ENCODE measurements at places on chromosomes 7 and 10.

DNA sequence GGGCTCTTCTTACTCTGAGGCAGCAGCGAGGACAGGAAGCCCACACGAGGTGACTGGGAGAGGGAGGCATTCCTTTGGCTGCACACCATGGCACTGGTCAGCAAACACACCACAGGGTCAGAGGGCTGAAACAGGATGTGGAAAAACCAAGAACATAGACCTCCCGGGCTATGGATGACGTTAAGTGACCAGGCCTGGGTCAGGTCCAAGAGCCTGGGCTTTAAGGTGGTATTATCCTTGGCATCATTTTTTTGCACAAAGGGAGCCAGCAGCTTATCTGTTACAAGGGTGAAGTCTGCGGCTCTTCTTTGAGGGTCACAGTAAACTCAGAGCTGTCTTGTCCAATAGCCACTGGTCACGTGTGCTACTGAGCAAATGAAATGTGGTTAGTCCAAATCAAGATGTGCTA, 7.0 kb downstream of the WDR91 start:
- DNase-seq, result no peak

- no peak for DNase-seq
Measured at GRCh38 chr10:110244550-110244949, 37.1 kb downstream of the MXI1 start.

- peak; percentile 32 for DNase-seq
Measured at GRCh38 chr10:125060826-125061556, 99.4 kb downstream of the CTBP2 start.

GRCh38 chr7:1290026-1290678, 57.5 kb downstream of the UNCX start:
- DNase-seq, result peak; percentile 9

- DNase-seq, result no peak
Measured at GRCh38 chr10:87724789-87725188, 65.1 kb downstream of the PAPSS2 start.

DNA sequence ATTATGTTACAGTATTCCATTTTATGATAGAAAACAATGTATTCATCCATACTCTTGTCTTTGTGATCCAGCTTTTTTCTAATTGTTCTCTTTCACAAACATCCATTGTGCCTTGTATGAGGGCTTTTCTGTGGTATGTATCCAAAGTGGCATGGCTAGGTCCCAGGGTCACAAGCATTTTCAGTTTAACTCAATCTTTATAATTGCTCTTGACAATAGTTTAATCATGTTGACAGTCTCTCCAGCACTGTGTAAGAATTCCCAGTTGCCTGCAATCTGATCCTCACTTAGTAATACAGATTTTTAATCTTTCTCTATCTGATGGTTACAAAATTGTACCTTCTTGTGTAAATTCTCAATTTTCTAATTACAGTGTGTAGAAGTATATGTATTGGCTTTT, 533.4 kb downstream of the NEBL start:
- no peak for DNase-seq

DNA sequence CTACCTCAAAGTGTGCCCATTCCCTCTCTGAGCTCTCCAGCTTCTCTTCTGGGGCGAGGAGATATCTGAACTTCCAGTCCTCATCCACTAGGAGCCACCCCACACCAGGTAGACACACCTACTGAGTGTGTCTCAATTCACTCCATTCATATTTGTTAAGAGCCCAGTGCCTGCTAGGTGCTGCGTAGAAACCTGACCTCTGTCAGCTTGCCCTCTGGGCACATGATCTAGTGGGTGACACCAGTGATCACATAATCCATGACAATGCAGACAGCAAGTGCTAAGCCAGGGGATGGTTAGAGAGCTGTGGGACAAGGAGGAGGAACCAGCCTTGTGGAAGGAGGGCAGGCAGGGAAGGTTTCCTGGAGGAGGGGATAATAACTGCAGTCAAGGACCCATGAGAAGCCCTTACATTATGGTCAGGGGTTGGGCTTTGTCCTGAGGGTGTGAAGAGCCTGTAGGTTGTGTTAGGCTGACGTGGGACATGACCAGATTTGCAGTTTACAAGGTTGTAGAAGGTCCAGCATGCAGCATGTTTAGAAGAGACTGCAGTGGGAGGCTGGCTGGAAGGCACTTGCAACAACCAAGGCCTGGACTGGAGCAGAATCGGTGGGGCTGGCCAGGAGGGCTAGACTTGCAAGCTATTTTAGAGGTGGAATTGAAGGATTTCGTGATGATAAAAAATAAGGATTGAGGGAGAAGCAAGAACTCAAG, 81.8 kb downstream of the COL13A1 start:
- no peak for DNase-seq

- no peak for DNase-seq
Measured at GRCh38 chr7:25228386-25228785, at the start of gene NPVF. Gene NPVF, minus strand, starts transcription at chr7:25228486. Its CDS starts 47 bp downstream, at chr7:25228439.

DNA sequence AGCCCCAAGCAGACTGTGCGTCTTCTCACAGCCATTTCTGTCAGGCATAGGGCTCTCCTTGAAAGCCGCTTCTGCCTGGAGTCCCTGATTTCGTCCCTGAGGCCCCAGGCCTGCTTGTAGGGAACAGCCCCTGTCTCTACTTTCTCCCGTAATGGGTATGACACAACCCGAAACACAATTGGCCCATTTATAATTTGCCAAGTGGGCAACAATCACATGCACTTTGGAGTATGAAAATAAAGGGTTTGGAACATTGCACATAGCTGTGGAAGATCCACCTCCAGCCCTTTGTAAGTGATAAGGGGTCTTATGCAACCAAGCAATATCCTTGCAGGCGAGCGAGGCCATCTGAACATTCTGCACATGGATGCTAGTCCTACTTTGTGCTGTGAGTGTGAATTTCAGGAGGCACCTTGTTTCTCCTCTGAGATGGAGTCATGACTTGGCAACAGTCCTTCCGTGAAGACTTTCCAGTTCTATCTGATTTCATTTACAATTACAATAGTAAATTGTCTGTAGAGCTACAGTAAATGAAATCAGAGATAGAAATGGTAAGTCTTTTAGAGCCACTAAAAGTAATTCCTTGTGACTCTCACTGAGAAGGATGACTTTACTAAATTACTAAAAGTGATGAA, 141.5 kb downstream of the CUBN start:
- no peak for DNase-seq

- DNase-seq, result peak; percentile 32
Measured at GRCh38 chr7:128869138-128869943, 6.7 kb downstream of the ATP6V1F start.

- DNase-seq, result no peak
Measured at GRCh38 chr10:88896372-88896993, 16.4 kb downstream of the STAMBPL1 start.

DNA sequence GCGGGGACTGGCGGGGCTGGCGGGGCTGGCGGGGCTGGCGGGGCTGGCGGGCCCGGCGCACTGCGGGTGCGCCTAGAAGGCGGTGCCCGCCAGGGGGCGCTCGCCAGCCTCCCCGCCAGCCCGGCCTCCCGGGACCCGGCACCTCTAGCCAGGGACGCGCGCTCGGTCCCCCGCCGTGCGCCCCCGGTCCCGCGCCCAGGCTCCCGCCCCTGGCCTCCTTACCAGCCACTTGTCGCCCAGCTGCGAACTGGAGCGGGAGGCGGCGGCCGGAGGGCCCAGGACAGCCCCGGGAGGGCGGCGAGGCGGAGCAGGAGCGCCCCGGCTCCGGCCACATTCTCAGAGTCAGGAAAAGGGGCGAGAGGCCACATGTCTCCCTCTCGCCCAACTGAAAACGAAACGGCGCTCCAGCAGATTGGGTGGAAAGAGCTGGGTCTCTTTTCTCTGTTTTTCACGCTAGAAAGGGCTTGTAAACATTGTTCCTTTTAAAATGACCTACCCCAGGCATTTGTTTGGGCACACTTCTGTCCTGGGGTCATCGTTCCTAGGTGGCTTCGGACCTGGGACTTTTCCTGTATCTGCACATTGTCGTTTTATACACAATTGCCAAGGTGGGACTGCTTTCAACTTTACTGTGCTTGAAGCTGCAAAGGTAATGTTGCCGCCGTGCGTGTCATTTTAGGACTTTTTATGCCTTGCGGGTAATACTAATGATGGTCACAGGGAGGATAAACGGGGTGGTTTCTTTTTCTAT, 378 bp upstream of the PRKCQ start:
- peak; percentile 91 for DNase-seq

DNA sequence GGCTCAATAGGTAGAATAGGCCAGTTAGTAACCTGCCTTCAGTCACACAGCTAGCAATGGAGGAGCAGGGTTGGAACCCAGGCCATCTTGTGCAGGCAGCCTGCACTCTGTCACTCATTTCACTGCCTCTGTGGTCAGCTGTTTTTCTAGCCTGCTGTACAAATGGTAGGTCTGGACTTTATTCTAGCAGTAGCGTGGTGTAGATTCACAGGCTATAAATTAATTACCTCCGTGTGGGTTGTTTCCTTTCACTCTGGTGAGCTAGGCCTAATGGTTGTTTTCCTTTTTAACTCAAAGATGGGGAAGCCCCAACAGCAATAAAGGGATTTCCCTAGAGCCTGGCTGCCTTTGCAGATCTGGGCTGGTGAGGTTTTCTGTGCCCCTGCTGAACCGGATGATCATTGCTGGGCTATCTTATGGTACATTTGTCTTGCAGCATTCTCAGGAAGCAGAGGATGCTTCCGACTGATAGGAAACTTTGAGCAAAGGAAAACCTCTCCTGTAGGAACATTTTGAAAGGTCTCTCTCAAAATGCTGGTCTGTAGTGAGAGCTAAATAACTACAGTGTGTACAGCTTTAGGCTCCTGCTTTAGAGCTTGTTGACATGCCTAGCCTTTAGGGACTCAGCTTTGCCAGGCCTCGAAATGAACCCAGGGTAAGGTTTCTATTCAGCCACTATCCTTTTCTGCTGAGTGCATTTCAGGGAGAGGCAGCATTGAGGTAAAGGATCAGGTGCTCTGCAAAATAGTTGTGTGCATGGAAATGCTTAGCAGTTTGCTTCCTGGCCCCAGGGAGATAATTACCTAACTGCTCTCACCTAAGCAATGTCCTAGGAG, 157.4 kb downstream of the ST7 start:
- peak; percentile 33 for DNase-seq

GRCh38 chr7:69651101-69651590, 52.9 kb downstream of the AUTS2 start:
- no peak for DNase-seq

DNA sequence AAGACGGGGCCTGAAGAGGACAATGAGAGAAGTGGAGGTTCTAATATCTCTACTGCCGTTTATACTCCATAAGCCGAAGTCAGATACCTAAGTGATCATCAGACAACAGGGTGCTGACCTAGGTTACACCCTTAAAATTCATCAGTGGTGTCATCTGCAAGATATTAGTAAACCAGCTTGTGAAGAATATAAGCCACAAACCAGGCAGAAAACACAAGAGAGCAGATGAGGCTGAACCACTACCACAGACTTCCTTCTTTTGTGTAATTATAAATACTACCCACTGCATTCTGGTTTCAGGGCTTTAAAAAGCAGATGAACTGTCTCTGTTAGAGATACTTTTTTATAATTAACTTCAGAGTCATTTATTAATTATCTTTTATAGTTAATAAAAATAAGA, 69.0 kb upstream of the LRRC17 start:
- DNase-seq, result no peak

DNA sequence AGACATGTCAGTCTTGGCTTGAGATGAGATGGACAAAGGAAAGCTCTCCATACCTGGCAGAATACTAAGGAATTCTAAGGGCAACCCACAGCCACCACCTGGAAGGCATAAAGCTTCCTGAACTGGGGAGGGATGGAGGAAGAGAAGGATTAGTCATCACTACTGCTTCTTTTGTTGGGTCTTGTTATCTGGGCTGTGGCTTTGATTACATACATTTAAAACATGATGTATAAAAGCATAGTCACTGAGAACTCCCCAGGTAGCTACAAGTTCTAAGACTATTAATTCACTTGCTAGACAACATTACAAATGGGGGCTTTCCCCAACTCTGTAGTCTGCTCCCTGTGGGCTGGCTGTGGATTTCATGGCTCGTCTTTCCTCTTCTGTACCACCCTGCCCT, 58.2 kb downstream of the RBM33 start:
- no peak for DNase-seq

GRCh38 chr10:67098461-67098860, 172.6 kb downstream of the LRRTM3 start:
- no peak for DNase-seq

DNA sequence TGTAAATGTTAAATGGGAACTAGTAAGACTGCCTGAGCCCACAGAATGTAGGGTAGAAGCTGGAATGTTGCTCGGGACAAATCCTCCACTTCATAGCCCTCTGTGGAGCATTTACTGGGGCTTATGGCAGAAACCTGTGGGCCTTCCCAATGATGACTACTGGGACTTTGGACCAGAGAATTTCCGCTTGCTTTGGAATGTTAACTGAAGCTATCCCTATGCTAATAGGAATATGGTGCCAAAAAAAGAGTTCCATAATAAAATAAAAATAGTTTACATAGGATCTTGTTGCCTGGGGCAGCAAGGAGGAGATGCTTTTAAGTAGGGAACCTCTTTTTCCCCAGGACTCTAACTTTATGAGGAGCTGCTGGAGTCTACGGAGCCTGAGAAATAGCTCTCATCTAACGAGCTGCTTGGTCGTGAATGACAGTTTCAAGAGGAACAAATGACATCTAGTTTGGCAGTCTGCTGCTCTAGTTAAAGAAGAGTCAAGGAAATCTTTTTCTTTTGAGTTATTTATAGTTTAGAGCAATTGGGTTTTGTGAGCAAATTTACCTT, 5.7 kb upstream of the DYNC2I1 start:
- DNase-seq, result no peak

DNA sequence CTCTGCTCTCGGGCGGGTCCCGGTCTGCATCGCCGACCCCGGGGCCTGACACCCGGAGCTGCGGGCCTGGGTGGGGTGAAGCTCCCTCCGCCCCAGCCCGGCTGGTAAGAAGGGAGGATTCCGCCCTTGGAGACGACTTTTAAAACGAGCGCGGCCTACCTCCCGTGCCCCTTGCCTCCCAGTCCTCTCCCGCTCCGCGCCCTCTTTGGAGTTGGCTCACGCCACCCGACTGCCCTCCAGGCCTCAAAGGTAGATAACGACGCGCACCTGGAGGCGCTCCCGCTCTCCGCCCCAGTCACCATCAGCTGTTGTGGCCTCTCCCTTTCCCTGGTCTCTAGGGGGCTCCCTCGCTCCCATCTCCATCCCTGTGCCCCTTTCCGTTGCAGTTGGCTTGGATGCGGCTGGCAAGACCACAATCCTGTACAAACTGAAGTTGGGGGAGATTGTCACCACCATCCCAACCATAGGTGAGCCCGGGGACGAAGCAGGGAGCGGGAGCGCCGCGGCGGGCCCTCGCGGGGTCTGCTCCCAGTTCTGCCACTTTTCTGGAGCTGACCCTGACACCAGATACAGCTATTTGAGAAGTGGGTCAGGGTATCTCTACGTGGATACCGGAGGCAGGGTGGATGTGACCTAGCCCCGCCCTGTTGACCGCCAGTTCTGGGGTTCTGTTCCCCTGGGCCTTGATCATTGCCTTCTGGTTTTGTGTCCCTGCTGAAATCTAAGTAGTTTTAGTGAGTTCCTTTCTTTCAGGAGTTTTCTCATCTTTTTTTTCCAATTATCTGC, 679 bp downstream of the ARF5 start:
- DNase-seq, result peak; percentile 24

DNA sequence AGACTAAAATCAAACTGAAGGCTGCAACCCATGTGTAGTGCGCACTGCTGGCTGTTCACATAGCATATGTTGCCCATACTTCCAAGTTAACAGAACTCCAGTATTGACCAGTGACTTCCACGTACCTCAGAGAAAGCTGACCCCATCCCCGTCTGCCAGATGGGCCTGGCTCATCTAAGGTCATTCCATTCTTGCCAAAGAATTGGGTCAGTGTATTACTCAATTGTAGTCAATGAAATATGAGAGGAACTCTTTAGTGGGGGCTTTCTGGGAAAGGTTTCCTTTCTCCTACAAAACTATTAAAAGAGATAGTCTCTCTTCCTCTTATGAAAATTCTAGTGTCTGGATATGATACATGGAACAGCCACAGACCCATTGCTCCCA, 238.6 kb downstream of the COBL start:
- no peak for DNase-seq

GRCh38 chr7:27144781-27145164, 1.3 kb upstream of the HOXA5 start:
- no peak for DNase-seq
